ENCODE measurements at places on chromosomes 2 and 18.
A peak's percentile ranks its signal among the peaks of the same experiment; 100 is the strongest.

DNA sequence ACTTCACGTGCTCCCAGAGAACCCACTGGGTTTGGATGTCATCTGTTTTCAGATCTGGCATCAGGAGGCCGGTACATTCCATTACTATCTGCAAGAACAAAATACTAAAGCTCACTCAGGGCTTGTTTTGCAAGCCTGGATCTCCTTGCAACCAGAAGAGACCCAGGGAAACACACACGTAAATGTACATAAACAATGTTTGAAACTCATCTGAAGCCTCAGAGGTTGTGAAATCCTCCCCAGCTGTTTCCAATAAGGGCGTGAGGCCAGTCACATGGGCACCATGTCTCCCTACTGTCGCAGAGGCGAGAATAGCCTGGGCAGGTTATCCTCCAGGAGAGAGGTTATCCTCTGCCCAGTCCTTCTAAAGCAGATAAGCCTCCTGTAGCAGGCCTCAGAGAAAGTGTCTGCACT, 186.9 kb downstream of the GFPT1 start:
- no peak for DNase-seq

- no peak for DNase-seq
These were observed 115.8 kb upstream of the SETBP1 start for GRCh38 chr18:44564922-44565321.

- no peak for DNase-seq
These were observed 9.5 kb downstream of the NFATC1 start for GRCh38 chr18:79405019-79405780.

GRCh38 chr2:220704810-220705209, 867.3 kb downstream of the EPHA4 start:
- DNase-seq, result no peak

- DNase-seq, result no peak
These were observed 5.9 kb upstream of the RALB start for GRCh38 chr2:120246546-120247300.

DNA sequence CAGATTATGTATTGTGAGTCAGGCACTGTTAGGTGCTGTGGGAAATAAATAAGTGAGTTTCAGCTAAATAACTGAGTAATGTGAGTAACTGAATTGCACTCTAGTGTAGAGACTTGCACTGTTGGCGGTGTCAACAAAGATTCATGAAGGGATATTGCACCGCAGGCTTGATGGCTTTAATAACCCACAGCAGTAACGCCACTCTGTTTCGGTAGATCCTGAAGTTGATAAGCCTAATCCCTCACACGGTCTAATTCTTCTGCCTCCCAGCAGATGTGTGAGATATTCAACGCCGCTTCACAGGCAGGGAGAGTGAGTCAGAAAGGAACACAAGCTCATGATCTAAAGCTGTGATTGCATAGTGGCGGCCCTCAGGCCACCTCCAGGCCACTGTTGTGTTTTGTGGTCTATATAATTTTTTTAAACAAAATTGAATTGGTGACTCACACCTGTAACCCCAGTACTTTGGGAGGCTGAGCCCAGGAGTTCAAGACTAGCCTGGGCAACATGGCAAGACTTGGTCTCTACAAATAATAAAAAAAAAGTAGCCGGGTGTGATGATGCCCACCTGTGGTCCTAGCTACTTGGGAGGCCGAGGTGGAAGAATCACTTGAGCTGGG, 94.3 kb downstream of the LIPG start:
- DNase-seq, result no peak

GRCh38 chr2:186559370-186559769, 30.5 kb upstream of the ITGAV start:
- no peak for DNase-seq

DNA sequence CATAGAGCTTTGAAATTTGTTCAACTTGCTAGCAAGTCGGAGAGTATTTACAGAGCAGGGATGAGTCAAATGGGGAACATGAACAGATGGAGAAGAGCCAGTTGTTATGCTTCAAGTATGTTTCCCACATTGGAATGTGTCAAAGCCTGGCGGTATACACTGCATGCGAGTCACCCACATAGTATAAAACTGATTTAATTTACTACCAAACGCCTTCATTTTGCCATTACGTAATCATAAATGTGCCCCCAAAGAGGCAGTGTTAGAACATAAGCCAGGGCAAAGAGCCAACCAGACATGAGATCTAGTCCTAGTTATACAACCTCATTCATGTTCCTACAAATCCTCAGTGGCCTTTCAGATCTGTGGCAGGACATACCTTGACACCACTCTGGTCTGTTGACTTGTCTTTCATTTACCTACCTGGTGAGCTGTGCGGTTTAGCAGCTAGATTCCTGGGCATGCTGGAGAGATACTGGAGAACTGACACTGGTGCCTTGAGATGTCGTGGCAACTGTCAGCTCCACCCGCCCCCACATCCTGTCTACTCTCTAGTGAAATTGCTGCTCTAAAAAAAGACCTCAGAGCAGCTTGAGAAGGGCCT, 21.7 kb upstream of the NRP2 start:
- peak; percentile 30 for DNase-seq

- DNase-seq, result no peak
These were observed 4.4 kb upstream of the GPR35 start for GRCh38 chr2:240620859-240621258.

- DNase-seq, result no peak
These were observed 97.4 kb upstream of the LRATD1 start for GRCh38 chr2:14535156-14535555.

GRCh38 chr2:44716131-44716530, 225.4 kb upstream of the SIX3 start:
- no peak for DNase-seq

GRCh38 chr2:174385201-174385600, 10.3 kb upstream of the SCRN3 start:
- DNase-seq, result no peak

DNA sequence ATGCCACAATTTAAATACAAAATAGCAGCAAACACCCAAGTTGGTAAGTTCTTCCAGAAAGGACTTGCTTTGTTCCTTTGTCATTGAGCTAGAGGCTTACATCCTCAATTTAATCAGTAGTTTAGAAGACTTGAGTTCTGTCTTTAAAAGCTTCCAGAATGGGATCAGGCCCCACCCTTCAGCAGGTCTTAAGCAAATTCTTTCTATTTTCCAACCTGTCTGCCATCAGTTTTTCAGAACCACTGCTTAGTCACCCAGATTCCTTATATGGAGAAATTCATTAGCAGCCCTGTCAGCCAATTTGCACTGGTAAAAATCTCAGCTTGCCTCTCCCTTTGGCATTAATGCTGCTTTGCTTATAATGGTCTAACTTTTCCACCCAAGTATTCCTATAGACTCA, 263.6 kb upstream of the HNMT start:
- DNase-seq, result no peak

DNA sequence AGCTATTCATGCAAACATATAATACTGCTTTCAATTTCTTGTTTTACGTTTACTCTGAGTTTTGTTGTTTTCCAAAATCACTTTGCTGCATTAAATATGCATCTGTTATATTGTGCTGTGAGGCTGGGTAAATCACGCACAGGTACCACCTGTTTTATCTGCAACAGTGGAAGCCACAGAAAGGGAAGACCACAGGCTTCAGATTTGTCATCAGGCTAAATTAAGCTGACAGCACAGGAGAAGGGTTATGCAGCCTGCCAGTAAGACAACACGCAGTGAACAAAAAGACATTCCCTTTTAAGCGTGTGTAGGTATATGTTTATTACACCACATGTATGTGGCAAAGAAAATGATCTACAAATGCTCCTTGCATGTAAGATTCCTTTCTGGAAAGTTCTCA, 38.2 kb downstream of the ZNF516 start:
- no peak for DNase-seq

GRCh38 chr2:176709149-176709951, 440.1 kb downstream of the MTX2 start:
- no peak for DNase-seq

- DNase-seq, result no peak
These were observed 21.9 kb upstream of the ALPI start for GRCh38 chr2:232434091-232434490.

DNA sequence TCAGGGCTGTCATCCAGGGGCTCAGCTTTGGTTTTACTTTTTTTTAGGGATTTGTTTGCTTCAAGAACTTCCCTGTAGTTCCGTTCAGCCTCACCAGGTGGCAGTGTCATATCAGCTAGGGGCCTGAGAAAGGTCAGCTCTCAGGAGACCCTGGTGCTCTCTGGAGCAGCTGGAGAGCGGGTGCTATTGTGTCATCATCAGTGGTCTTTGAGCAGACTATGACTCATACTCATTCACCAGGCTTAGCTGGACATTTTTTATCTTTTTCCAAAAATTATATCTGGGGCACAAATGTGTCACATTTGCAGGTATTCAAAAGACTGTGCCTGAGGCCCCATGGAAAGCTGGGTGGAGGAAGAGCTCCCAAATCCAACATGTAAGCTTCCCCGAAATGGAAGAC, 24.4 kb downstream of the ZNF892 start:
- peak; percentile 66 for DNase-seq

GRCh38 chr2:165238295-165238694, 919 bp upstream of the SCN2A start:
- DNase-seq, result no peak

GRCh38 chr18:56146565-56146964, 491.8 kb downstream of the TXNL1 start:
- no peak for DNase-seq

- DNase-seq, result no peak
These were observed 26.2 kb downstream of the NAB1 start for GRCh38 chr2:190674966-190675650.

DNA sequence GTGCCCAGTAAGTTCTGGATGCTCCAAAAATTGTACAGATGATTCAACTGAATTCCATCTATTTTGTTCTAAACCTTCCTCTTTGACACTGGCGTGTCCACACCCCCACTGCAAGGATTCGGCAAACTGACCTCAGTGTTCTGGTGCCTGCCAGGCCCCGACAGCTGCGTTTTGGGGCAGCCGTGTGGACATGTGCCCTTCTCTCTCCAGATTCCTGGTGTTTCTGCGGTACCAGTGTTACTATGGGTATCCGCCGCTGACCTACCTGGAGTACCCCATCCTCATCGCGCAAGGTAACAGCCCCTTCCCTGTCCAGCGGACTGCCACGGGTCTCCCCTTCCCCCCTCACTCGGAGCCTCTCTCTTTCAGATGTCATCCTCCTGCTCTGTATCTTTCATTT, 5.0 kb downstream of the SLC66A3 start:
- no peak for DNase-seq

DNA sequence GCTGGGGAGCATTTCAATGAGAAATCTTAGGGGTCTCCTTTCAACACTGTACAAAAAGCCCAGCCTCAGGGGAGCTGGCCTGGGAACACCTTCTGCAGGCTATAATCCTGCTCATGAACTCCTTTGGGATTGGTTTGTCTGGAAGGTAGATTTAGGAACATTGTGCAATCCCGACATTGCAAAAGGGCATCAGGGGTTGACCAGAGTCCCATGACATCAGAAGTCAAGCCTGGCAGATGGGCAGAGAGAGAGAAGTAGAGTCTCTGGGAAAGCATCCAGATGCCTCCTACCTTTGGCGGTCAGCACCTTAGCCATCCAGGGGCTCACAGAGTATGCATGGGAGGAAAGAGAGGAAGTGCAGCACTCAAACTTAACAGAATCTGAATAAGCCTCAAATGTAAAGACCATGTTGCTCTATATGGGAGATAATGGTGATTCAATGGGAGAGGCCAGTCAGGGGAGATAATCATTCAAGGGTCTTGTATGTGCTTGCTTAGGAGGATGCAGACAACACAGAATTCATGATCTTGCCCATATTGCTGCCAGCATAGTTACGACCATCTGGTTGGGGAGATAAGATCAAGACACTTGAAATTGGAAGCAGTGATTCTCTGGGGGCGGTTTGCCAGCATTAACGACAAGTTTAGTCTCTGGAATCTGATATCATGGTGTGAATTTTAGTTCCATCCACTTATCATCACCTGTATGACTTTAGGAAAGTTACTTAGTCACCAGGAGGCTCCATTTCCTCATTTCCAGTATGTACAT, 58.3 kb upstream of the UPP2 start:
- DNase-seq, result no peak

- DNase-seq, result no peak
These were observed 9.5 kb downstream of the LCLAT1 start for GRCh38 chr2:30456579-30456978.

DNA sequence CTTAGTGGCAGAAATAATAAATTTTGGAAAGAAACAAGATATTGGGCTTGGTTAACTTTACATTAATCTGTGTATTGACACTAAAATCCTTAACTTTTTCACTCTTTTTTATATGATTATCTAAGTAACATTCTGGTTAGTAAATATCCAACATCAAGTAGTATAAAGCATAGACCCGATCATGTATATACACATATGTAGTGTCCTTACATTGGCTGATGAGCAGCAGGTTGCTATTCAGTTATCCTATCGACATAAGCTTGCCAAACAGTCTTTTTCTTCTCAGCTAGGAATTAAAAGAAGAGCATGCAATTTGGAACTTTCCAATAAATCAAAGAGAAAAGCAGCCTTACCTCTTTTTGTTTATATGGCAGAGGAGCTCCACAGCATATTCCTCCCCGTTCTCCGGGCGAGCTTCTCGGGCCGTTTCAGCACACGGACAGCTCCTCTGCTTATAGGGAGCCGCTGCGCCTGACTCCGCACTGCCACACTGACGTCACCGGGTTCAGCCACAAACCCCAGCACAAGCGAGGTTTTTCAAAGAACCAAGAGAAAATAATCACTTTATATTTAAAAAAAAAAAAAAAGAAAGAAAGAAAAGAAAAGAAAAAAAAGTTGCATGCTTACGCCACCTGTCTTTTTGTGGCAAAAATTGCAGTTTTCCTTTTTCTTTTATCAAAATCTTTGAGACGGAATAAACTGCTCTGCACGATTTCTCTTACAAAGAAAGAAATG, at the start of gene SCG2:
Gene SCG2, minus strand, starts transcription at position 430 of the 735 bp plus-strand sequence. CDS start 3,079 bp downstream, outside the sequence.
- DNase-seq, result peak; percentile 71

DNA sequence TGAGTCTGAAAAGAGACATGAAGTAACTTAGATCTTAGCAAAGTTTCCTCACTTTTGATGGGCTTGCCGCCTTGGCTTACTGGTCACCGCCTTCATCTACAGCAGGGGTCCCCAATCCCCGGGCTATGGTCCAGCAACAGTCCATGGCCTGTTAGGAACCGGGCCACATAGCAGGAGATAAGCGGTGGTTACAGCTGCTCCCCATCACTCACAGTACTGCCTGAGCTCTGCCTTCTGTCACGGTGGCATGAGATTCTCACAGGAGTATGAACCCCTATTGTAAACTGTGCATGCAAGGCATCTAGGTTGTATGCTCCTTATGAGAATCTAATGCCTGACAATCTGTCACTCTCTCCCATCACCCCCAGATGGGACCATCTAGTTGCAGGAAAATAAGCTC, 72.9 kb downstream of the BIN1 start:
- no peak for DNase-seq

- DNase-seq, result no peak
These were observed 36.4 kb downstream of the CACNB4 start for GRCh38 chr2:152062125-152063091.

GRCh38 chr18:24022161-24022560, 7.6 kb downstream of the TTC39C start:
- no peak for DNase-seq

- no peak for DNase-seq
These were observed 364.5 kb upstream of the RGPD4 start for GRCh38 chr2:107462181-107462580.

DNA sequence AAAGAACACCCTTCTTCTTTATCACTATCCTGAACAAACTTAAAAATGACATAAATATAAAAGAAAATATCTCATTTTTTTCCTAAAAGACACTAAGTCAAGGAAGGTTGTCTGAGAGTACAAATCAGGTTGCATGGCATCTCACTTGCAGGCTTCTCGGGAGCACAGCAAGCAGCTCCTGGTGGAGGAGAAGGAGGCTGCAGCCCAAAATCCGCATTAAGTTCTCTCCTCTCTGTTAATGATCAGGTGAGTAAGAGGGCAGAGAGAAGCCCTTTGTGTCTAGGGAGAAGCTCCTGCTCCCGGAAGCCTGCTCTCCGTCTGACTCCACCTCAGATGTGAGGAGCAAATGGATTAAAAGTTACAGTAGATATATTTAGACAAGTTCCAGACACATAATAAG, 35.0 kb upstream of the DOK6 start:
- no peak for DNase-seq

Data from H1 (cell line).